T-helper 2 cell treated with Interferon-gamma antibody and Interleukin-4, amounts not matched to agents 5 μg/mL and 100 μg/mL, for 36 hours (primary cell): ENCODE measurements at places on chromosomes 4 and X.

GRCh38 chr4:151407466-151408379 lies 1.3 kb upstream of the FHIP1A start:
- peak; percentile 50 for DNase-seq

GRCh38 chr4:145812919-145813318 lies 125.7 kb downstream of the ZNF827 start:
- no peak for DNase-seq

- no peak for DNase-seq
Observed at GRCh38 chr4:39043058-39043860, 11.1 kb upstream of the TMEM156 start.

DNA sequence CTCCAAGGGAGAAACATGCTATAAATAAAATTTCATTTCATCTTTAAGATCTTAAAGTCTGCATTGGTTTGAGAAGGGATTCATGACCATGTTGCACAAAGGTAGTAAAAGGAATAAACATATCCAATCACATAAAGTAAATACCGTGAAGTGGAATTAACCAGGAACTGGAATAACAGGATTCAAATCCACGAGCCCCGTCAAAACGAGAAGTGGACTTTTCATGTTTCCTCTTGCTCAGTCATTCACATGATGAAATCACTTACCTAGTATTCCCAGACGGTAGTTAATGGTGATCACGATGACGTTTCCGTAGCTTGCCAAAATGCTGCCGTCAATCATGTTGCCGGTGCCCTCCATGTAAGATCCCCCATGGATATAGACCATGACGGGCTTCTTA lies 199.7 kb downstream of the NLGN4X start:
- no peak for DNase-seq

DNA sequence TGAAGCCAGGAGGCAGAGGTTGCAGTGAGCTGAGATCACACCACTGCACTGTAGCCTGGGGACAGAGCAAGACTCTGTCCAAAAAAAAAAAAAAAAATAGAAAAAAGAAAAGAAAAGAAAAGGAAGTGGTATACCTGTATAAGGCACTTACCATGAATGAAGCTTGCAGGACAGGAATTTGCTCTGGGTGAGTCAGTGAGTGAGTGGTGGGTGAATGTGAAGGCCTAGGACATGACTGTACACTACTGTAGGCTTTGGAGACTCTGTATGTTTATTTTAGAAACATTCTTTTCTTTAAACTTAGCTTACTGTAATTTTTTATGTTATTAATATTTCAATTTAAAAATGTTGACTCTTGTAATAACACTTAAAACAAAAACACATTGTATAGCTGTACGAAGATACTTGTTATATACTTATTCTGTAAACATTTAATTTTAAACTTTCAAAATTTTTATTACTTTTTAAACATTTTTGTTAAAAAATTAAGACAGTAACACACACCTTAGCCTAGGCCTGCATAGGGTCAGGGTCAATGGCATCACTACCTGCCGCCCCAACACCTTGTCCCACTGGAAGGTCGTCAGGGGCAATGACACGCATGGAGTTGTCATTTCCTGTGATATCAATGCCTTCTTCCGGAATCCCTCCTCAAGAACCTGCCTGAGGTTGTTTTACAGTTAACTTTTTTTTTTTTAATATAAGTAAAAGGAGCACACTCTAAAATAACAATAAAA lies 78.7 kb downstream of the CLNK start:
- no peak for DNase-seq

- DNase-seq, result no peak
Observed at GRCh38 chrX:65634732-65635131, 32.7 kb upstream of the MSN start.

DNA sequence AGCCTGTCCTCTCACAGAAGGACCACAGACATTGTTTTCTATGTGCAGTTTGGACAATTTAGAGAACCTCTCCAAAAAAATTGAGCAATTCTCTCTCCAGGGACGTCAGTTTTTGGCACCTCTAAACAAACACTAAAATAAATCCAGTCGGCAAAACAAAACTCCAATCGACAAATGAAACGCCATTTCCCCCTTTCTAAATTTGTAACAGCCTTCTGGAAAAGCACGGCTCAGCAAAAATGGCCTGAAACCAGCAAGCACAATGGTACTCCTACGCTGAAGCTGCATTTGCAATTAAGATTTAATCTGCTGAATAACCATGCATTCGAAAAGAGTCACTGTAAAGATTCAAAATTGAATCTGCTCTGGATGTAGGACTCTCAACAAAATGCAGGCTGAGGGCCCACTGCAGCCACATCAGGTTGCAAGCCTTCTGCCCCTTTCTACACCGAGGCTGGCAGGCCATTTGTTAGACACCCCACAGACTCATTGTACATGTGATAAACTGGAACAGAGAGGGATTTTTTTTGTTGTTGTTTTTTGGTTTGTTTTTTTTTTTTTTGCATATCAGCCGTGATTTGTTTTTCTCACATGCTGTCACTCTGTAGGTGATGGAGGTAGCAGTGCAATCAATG lies 79.9 kb upstream of the MAP3K15 start:
- no peak for DNase-seq

- no peak for DNase-seq
Observed at GRCh38 chr4:119103263-119103662, 32.4 kb upstream of the MYOZ2 start.

GRCh38 chr4:5292101-5292500 lies 240.8 kb downstream of the STK32B start:
- DNase-seq, result no peak
